Left kidney (tissue), 8 donors: ENCODE measurements at places on chromosomes 3 and 15. TPM values are rescaled to one million over a fixed set of nuclear protein-coding genes. Genes with fewer than 3 reads are reported as not detected.

PIGZ gene
- polyA plus RNA-seq = 1.8 TPM

DNA sequence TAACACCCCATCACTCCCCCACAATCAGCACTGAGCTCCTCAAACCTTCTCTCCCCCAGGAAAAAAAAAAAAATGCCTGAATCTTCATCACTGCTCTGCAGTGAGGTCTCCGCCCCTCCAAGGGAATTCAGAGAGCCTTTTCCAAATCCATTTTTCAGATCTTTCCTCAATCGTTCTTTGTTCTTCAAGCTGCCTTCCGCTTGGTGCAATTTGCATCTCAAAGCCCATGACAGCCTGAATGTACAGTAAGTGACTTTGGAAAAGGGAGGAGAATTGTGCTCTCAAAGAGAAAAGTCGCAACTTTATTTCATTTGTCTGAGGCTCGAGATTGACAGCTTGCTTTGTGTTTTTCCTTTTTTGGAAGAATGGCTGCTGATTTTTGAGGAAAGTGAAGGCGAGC lies 75.0 kb downstream of the CORO2B start:
- DNase-seq = no peak

GRCh38 chr3:38649500-38650247 lies at the start of gene SCN5A:
SCN5A (minus strand) TSS chr3:38649687; CDS start chr3:38633307, 16,380 bp downstream.
- DNase-seq = peak; percentile 39

- DNase-seq = no peak
These were observed 166.5 kb upstream of the ATP11B start for GRCh38 chr3:182626484-182627467.

NR2E3 gene
- 1.0 TPM for polyA plus RNA-seq

GCSAM gene
- polyA plus RNA-seq = 3.0 TPM

GRCh38 chr3:188233320-188233719 lies 79.4 kb downstream of the LPP start:
- no peak for DNase-seq

DNA sequence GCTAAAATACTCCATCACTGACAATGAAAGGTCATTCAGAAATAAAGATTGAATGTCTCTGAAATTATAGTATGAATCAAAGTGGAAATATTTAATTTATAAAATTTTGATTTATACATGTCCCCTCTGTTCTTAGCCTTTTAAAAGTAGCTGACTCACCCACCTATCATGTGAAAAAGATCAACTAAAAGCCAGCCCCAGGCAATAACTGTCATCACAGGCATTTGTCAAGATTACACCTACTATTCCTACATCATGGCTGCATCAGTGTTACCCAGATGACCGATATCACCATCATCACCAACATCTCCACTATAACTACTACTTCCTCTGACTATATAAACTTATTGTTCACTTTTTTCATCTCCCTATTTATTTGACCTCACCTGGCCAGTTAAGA lies 14.3 kb upstream of the PIK3R4 start:
- DNase-seq = no peak

GRCh38 chr3:115623044-115623868 lies at the start of gene GAP43:
GAP43 (plus strand) TSS chr3:115623510; CDS start chr3:115623690, 180 bp downstream.
- peak; percentile 26 for DNase-seq

- DNase-seq = no peak
These were observed 7.4 kb downstream of the MESD start for GRCh38 chr15:80982205-80982604.

PPP2R3A gene
- 25.0 TPM for polyA plus RNA-seq

GRCh38 chr3:142027300-142027699 lies 122.0 kb downstream of the TFDP2 start:
- DNase-seq = peak; percentile 19

DNA sequence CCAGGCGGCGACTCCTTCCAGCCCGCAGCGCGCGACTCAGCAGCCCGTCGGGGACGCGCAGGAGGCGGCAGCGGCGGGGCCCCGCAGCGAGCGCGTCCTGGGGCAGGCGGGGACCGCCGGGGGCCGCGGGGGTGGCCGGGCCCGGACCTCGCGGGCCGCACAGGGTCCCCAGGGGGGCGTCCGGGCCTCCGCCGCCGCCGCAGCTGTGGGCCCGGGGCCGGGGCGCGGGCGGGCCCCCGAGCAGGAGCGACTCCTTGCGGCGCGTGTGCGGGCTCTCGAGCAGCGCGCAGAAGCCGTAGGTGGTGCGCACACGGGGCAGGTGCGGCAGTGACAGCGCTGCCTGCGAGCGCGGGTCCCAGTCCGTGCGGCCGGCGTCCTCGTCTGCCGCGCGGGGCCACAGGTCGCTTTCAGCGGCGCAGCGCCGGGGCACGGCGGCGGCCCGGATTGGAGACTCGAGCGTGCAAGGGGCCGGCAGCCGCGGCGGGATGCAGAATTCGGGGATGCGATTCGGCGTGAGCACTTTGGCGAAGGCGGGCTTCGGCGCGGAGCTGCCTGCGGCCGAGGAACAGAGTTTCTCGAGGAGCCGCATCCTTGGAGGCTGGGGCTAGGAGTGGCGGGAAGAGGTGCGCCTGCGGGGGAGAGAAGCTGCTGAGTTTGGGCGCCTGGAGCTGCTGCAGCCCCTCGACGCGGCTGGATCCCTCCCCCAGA lies 535 bp downstream of the C2CD4B start:
- DNase-seq = no peak

DNA sequence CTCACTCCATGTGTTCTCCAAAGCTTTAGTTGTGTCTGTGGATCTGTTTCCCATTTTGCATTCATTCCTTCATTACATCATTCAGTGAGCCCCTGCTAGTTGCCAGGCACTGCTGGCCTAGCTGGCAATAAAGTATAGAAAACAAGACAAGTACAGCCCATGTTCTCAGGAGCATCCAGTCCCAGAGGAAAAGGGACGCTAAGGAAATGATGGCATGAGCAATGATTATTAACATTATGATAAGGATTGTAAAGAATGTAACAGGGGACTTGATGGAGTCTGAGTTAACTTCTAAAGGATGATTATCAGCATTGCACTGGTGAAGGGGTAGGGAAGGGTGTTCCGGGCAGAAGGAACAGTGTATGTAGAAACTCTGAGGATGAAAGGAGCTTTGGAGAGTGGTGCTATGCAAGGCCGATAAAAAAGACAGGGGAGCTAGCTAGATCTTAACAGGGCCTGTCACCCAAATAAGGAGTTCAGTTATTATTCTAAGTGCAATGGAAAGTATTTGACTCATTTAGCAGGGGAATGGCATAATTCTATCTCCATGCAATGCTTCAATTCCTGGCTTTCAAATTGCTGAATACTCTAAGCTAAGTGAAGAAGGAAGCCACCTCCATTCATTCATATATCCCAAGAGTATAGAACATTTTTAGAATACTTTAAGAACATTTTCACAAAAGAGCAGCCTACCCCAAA lies 258.2 kb upstream of the STT3B start:
- no peak for DNase-seq

- no peak for DNase-seq
These were observed 6.4 kb downstream of the GOLIM4 start for GRCh38 chr3:168089179-168089771.

DNA sequence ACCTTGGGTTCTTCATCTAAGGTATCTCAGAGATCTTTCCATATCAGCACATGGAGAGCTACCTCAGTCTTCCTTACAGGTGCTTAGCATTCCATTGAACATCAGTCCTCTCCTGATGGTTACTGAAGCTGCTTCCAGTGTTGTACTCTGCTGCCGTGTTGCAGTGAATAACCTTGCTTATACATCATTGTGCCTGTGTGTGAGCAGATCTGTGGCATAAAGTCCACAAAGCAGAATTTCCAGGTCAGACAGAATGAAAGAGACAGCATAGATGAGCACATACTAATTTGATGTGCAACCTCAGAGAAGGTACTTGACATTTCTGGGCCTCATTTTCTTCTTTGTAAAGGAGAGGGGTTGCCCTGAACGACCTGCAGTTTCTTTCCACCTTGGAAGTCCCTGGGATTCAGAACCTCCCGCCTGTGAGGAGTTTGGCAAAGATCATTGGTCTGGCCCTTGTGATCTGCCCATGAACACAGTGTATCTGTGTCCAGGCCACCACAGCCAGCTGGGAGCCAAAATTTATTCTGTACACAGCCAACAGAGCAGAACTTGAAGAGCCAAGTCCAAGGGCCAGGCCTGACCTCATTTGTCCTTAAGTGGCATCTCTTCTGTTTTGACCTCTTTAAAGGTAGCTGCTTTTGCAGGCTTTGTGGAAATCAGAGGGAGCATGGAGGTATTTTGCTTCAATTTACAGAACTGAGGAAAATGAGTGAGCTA lies 57.2 kb upstream of the SLC7A14 start:
- no peak for DNase-seq

DNA sequence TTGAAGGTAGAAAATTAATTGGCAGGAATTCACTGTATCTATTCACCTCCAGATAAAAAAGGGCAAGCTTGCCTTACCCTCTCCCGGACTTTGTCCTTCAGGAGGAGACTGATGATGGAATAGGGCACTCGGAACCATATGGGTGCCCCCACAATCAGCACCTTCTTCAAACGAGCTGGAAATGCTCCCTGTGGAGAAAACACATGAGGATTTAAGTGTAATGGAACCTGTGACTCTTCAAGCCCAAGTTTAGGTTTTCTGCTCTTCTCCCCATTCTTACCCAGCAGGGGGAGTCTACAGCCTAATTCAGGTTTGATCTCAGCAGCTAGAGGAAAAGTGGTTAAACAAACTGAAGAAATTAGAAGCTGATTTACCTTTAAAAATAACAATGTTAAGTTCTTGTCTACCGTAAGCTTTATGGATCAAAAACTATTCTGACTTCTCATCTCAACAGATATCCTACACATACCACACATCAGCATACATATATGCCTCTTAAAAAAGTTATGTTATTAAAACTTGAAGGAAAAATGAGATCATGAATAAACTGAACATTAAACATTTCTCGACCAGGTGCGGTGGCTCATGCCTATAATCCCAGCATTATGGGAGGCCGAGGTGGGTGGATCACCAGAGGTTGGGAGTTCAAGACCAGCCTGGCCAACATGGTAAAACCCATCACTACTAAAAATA lies 57.5 kb upstream of the SIN3A start:
- DNase-seq = peak; percentile 28

- DNase-seq = no peak
These were observed 16.2 kb downstream of the RPL32 start for GRCh38 chr3:12825156-12825555.

GRCh38 chr15:72840114-72840513 lies 56.6 kb upstream of the ADPGK start:
- DNase-seq = no peak

RHOV gene
- polyA plus RNA-seq = 1.7 TPM

ACAN gene
- polyA plus RNA-seq = 2.1 TPM

SI gene
- not detected for polyA plus RNA-seq

DNA sequence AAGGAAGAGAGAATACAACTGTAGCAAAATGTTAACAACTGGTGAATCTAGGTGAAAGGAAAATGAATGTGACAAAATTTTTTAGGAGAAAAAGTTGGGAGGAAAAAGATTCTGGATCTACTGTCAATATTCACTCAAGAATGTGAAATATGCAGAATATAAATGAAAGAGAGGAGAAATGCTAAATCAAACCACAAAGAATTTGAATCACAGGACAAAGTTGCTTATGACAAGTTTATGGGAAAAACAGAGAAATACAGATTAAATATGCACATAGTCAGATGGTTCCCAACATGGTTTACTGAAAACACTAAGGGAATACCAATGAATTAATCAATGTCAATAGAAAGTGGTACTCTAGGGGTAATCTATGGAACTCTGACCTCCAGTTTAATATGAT lies 27.6 kb downstream of the C3orf33 start:
- DNase-seq = no peak

ZPLD1 gene
- polyA plus RNA-seq = 0.60 TPM

GRCh38 chr3:25751725-25752124 lies 31.5 kb downstream of the NGLY1 start:
- no peak for DNase-seq

TMEM89 gene
- polyA plus RNA-seq = not detected

GATA2 gene
- 32.1 TPM for polyA plus RNA-seq
